Renal cortex interstitium (tissue), 15 donors: ENCODE measurements at places on chromosomes 7 and 10. TPM values are rescaled to one million over a fixed set of nuclear protein-coding genes. Genes with fewer than 3 reads are reported as not detected.

- no peak for DNase-seq
Measured at GRCh38 chr7:79953130-79953529, 181.5 kb upstream of the GNAI1 start.

- peak; percentile 89 for DNase-seq
Measured at GRCh38 chr10:44978570-44979280, at the start of gene DEPP1. TSS of gene DEPP1 (minus strand) at chr10:44978809. CDS start at chr10:44978030, 779 bp downstream.

DNA sequence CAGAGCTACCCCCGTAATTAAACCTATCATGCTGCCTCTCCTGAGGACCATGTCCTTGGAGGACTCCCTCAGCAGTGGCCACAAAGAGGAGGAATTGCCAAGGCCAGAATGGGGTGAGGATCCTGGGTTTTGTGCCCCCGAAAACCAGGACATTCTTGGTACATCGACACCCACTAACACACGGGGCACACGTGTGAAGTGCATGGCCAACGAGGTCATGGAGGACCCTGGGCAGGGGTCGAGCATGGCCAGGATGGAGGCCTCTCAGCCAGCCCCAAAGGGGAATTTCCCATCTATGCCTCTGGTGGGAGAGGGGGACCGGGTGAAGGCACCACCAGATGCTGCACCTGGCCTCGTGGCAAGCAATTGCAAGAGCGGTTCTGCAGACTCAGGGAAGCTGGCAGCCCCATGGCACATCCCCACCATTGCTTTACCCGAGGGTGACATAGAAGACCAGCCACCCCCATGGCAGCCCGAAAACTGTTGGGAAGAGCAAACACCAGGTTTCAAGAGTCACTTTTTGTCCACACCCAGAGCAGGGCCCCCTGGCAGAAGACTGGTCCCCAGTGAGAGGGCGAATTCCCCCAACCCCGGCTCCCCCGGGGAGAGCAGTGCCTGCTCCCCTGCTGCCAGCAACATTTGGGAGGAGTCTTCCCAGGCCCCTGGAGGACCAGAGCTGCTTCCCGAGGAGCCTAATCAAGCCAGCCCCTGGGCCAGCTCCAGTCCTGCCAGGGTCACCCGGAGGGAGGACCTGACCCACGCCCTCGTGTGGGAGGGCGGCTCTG, 26.4 kb downstream of the C10orf71 start:
- DNase-seq = no peak

GRCh38 chr10:69043931-69044531, 43.9 kb upstream of the SRGN start:
- DNase-seq = no peak

DNA sequence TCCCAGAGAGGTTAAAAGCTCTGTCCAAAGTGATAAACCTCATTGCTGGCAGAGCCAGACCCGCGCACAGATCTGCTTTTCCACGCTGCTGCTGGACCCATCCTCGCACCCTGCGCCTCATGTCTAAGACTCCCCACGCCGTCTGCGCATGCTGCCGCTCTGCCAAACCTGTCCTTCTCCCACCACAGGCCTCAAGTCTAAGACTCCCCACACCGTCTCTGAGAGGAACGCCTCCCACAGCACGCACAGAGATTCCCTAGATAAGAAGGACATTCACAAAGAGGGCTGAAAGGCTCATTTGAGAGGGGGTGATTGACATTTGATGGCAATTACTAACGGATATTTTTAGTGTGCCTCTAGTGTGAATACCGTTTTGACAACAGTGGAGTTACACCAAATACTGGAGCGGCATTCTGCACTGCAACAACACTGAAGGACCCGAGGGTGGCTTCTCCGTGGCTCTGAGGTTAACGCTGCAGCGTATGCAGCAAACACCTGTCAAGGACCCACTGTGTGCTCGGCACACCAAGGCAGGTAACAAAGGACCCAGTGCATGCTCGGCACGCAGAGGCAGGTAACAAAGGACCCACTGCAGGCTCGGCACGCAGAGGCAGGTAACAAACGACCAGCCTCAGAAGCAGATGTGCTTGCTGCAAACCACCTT, 231.4 kb downstream of the DNAJB6 start:
- DNase-seq = no peak

DNA sequence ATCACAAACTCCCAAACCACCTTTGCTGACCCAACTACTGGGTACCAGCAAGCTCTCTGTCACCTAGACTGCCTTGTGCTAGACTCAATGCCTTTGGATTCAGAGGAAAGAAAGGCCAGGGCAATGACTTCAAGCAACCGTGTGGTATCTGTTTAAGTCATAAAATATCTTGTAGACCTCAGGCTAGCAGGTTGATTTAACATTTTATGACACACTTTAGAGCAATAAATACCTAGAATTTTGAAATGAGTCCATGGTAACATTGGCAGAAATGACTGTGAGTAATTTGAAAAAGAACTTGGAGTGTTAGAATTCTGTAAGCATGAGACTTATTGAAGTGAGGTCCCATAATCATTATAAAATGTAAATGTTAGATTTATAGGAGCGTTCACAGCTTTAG, 87.2 kb downstream of the TWIST1 start:
- no peak for DNase-seq

GRCh38 chr7:73451780-73452398, 18.3 kb downstream of the FZD9 start:
- no peak for DNase-seq

GRCh38 chr7:55517191-55517633, 55.1 kb downstream of the VOPP1 start:
- no peak for DNase-seq

DNA sequence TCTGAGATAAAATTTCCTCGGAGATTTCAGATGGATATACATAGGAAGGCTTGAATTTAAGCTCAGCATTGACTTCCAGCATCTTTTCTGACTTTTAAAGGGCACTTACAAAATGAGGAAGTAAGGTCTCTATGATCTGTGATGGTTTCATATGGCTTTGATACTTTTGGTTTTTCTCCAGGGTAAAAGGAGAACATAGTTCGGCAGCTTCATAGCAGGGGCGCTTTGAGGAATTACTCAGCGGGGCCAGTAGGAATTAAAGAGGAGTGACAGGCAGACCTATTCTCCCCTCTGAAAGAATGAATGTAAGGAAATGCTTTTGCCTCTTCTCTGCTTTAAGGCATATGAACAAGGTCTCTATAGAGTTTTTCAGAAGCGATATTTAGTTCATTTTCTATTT, 80.0 kb upstream of the PCDH15 start:
- no peak for DNase-seq

- DNase-seq = no peak
Measured at GRCh38 chr7:67518580-67518979, 521.9 kb downstream of the TYW1 start.

- no peak for DNase-seq
Measured at GRCh38 chr10:111102359-111102837, 25.6 kb downstream of the ADRA2A start.

- DNase-seq = no peak
Measured at GRCh38 chr7:79529881-79530235, 76.4 kb upstream of the MAGI2 start.

DNA sequence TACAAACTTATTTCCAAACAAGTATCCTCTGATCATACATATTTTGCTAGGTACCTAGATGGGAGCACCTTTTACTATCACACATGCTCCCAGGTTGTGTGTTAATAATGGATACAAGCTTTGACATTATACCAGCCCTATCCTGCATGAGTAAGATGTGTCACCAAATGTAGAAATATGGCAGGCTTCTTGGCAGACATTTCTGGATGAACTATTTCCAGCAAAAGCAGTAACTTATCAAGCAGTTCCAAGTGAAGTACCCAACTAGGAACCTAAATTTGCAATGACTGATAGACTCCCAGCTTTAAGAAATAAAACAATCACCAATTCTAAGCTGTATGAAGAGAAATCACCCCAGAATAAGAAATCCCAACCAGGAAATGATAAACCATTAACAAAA, 103.7 kb upstream of the TMEM72 start:
- no peak for DNase-seq

The CCT6A gene
- polyA plus RNA-seq = 206 TPM

The KCNIP2 gene
- 8.1 TPM for polyA plus RNA-seq

The AMPH gene
- 19.7 TPM for polyA plus RNA-seq
